A549 treated with CpdA at 1 μM for 4 hours (cell line): ENCODE measurements at places on chromosomes 1 and 21. TPM values are rescaled to one million over a fixed set of nuclear protein-coding genes. Genes with fewer than 3 reads are reported as not detected.

CLEC20A gene
- not detected in 5 replicates for total RNA-seq

IVL gene
- 0.03 TPM in 1 of 5 replicates, not detected in the others for total RNA-seq

DMBX1 gene
- total RNA-seq = 0.61 to 1.5 TPM (median 0.82 TPM) in 5 replicates

ZNF648 gene
- not detected in 5 replicates for total RNA-seq

KRTAP12-3 gene
- not detected in 5 replicates for total RNA-seq

FCGR2B gene
- not detected in 5 replicates for total RNA-seq

SPATC1L gene
- 0.07 TPM in 1 of 5 replicates, not detected in the others for total RNA-seq

NLRP3 gene
- total RNA-seq = not detected in 5 replicates

ERG gene
- total RNA-seq = 0.03 to 0.14 TPM (median 0.08 TPM) in 4 of 5 replicates, not detected in the other

OLIG2 gene
- not detected in 5 replicates for total RNA-seq

NEXN gene
- total RNA-seq = 4.0 to 9.3 TPM (median 4.9 TPM) in 5 replicates

MORN1 gene
- 5.6 to 7.3 TPM (median 6.3 TPM) in 5 replicates for total RNA-seq

OPRD1 gene
- total RNA-seq = 0.02 to 0.06 TPM (median 0.04 TPM) in 4 of 5 replicates, not detected in the other

BNIPL gene
- total RNA-seq = 0.09 to 0.12 TPM (median 0.11 TPM) in 4 of 5 replicates, not detected in the other

CD1D gene
- total RNA-seq = 0.05 TPM in 1 of 5 replicates, not detected in the others

CENPL gene
- 10.2 to 12.4 TPM (median 11.4 TPM) in 5 replicates for total RNA-seq

PTPN7 gene
- 0.03 TPM in 1 of 5 replicates, not detected in the others for total RNA-seq

GOLT1A gene
- 3.5 to 6.8 TPM (median 4.7 TPM) in 5 replicates for total RNA-seq

LCE3E gene
- not detected in 5 replicates for total RNA-seq

GREM2 gene
- total RNA-seq = 0.14 to 0.34 TPM (median 0.27 TPM) in 5 replicates
